ENCODE measurements at places on chromosomes 6 and 20.

DNA sequence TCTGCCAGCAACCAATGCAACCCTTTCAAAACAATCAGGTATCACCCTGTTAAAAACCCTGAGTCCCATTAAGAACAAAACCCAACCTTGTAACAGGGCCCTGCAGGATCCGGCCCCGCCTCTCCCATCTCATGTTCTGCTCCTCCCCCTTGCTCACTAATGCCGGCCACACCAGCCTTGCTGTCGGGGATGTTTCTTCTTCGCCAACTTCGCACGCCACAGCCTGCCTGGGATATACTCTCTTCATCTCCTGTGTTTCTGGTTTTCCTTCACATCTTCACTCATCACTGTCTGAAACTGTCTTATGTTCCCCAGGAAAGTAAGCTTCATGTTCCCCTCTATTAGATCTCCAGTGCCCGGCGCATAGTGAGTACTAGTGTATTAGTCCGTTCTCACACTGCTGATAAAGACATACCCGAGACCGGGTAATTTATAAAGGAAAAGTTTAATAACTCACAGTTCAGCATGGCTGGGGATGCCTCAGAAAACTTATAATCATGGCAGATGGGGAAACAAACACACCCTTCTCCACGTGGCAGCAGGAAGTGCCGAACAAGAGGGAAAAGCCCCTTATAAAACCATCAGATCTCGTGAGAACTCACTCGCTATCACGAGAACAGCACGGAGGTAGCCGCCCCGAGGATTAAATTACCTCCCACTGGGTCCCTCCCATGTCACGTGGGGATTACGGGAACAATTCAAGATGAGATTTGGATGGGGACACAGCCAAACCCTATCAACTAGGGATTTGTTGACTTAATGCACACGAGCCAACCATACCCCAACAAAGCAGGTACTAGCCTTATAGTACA lies 5.1 kb downstream of the TP53RK start:
- DNase-seq: no peak

DNA sequence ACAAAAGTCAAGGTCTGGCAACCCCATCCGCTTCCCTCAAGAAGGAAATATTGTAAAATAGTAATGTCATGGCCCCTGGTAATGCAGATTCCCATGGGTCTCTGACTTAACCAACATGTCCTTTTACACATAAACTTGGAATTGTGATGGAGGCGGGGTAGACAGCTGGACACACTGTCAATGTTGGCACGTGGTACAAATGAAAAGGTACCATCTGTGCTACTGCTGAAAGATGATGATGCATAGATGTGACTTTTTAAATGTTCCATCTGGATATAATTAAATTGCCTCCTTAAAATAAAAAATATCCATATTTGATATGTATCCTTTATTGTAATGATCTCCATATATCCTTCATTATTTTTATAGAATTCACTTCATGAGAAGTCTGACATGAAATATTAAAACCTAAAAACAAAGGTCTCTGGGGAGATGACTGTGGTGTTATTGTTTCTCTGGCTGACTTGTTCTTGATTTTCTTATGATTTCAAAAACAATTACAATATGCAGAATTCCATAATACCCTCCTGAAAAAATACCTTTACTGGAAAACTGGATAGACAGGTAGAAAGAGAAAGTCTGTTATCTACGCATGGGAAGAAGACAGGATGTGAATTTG lies 104.5 kb downstream of the MKKS start:
- DNase-seq: no peak

GRCh38 chr6:30828027-30828962 lies 56.0 kb upstream of the DDR1 start:
- DNase-seq: peak; percentile 87

DNA sequence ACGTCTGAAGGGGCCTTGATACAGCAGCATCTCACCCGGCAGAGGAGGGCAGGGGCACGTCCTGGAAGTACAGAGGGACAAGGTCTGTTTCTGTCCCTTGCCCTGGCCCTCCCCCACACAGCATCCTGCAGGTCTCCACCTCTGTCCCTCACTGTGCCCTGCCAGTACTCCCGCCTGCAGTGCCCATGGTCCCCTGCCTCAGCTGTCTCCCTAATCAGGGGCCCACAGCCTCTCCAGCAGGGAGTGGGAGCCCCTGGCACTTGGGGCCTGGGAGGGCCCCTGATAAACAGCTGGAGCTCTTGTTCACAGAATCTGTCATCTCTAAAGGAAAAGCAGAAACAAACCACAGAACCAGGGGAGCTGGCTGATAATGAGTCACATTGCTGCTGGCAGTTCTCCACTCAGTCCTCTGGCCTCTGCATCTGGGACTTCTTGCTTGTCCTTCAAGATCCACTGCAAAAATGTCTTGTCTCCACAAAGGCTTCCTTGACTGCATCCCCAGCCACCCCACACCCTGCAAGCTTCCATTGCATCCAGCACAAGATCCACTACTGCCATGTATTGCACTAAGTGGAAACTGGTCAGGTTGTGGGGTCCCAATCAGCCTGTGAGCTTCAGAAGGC lies 33.2 kb upstream of the TAF8 start:
- no peak for DNase-seq

GRCh38 chr6:1379017-1379787 lies 10.2 kb upstream of the FOXF2 start:
- DNase-seq: no peak

DNA sequence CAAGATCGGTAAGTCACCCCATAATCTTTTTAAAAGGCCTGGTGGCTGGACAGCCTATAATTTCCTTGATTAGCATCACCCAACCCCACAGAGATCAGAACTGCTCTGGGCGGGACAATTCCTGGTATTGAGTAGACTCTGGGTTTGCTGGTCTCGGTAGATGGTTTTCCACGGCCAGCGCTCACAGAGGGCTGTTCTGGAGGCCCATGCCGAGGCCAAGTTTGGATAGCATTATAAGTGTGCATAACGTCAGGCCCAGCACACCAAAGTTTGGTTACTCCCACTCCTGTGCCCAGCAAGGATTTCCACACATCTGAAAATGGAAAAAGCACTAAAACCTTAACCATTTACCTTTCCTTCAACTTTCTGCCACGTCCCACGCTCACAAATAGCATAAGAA lies 104.7 kb upstream of the RREB1 start:
- no peak for DNase-seq

DNA sequence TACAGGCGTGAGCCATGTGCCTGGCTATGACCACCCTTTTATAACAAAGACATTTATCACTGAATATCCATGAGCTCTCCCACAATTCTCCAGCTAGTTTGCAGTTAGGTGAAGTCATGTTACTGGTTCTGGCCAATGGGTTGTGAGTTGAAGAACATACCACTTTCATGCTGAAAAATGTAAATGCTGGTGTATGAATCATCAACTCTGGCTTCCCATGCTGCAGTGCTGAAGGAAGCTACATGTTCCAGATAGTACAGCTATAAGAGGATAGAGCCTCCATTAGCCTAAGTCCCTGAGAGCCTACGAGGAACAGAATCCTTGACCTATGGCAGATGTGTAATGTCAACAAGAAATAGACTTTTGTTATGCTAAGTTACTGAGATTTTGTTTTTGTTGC lies 180.4 kb downstream of the BTBD9 start:
- no peak for DNase-seq

GRCh38 chr6:167141667-167142432 lies 15.9 kb downstream of the GPR31 start:
- peak; percentile 38 for DNase-seq

DNA sequence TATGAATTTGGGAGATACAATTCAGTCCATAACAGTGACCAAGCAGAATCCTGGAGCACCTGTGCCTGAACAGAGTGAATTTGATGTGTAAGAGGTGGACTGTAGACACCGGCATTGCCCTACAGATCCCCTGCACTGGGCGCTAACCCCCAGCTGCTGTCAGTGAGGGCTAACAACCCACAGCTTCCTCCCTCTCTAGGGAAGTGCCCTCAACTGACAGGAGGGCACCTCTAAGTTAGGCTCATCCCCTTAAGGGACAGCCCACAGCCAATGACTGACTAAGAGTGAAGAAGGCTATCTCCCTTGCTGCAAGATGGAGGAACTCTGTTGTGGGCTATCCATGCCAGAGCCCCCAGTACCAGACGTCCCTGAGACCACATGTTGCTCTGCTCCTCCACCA lies 15.3 kb upstream of the BPIFB1 start:
- DNase-seq: no peak

DNA sequence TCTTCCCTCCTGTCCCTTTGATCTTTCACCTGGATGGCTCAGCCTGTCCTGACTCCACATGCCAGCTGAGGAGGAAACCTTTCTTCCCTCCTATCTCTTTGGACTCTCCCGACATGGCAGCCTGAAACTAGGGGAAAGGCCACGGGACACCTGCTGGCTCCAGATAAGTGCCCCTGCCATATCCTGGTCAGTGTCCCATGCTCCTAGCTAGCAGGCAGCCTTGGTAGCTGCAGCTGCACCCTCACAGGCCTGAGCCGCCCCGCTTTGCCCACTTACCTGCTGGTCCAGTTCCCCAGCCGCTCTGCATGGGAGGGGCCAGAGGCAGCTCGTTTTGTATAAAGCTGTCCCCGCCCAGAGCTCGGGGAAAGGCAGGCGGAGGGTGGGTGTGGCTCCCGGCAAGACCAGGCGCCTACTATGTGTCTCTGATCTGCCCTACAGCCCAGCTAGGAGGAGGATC lies 7.4 kb upstream of the SLC52A3 start:
- DNase-seq: no peak

DNA sequence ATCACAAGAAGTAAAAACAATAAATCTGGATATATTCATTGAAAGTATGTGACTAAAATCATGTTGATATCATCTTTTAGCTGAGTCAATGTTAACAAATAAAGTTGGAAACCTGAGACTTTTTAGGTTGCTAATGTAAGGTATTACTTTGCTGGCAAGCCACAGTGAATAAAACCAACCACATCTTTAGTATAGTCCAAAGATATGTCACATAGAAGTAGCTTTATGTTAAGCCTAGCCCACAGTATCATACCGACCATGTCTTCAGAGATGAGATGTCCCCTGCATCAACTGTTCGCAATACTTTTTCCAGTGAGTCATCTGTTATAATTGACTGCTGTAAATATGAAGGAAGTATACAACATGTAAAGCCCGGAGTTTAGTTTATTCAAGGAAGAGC lies 107.6 kb upstream of the MCHR2 start:
- DNase-seq: no peak

- no peak for DNase-seq
Observed at GRCh38 chr6:150491131-150491810, 108.4 kb upstream of the PLEKHG1 start.

DNA sequence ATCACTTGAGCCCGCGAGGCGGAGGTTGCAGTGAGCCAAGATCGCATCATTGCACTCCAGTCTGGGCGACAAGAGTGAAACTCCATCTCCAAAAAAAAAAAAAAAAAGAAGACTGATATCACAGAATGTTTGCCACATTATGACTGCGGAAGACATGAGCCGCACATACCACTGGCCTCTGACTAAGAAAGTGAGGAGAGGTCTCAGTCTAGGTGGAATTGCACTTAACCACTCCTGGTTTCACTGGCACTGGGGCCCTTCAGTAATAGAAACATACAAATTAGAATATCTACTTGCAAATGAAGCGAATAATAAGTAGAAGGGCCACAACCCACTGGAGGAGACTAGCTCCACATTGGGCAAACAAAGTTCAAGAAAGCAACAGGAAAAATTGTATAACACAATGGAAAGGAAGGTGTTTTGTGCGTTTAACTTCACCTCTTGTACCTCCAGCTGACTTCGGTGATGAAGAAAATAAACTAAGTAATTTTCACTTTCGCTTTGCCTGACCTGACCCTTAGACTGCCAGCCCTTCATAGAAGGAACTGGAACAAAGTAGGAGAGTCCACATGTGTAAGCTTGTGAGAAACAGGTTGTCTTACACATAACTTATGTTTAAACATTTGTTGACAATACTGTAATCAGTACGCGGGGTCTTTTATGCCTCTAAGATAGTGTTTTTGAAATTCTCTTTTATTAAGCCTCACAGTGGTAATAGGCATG lies 147.5 kb upstream of the TSHZ2 start:
- no peak for DNase-seq

DNA sequence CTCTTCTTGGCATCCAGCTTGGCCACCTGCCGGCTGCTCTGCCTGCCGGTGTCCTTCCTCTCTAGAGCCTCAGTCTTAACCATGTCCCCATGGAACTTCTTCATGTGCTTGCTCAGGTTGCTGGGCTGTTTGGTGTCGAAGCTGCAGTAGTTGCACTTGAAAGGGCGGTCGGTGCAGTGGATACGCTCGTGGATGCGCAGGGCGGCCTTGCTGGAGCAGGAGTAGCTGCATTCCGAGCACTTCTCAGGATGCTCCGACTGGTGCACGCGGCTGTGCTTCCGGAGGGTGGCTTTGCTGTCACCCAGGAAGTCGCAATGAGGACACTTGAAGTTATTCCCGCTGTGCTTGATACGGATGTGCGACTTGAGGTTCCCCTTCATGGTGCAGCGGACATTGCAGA lies 38.7 kb downstream of the ZFP64 start:
- no peak for DNase-seq

GRCh38 chr20:37137547-37137946 lies 41.6 kb upstream of the RPN2 start:
- DNase-seq: no peak

DNA sequence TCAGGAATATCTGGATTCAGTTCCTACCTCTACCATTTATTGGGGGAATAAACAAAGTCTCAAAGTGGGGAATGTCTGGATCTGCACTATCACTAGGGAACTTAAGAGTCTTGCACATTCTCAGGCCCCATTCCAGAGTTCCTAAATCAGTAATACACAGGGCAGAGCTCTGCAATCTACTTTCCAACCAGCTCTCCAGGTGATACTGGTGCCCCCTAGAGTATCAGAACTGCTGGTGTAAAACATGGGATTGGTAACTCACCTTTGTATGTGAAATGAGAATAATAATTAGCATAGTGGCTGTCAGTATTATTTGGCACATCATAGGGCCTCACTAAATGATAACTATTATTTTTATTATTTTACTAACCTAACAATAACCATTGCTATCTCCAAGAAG lies 278.8 kb upstream of the IMPG1 start:
- DNase-seq: no peak

- no peak for DNase-seq
Observed at GRCh38 chr6:168217216-168217879, 102.2 kb downstream of the DACT2 start.

DNA sequence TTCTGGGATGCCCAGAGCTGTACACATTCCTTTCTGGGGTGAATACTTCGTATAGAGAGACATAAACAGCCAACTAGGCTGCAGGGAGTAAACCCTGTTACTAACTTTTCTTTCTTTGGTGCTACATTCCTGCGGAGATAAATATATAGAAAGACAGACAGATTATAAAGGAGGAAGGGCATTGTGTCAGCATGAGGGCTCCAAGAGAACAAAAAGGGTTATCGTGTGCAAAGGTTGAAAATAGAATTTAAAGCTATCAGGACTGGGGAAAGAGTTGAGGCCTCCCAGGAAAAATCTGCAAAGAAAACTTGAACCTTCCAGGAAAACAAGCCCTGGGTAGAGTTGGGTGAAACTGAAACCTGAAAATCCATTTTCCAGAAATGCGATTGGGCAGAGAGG lies 68.0 kb downstream of the TMEM170B start:
- DNase-seq: no peak

Data from stimulated activated CD4-positive, alpha-beta T cell treated with anti-CD3 and anti-CD28 coated beads, Interleukin-4, amount 100 ng/mL, for 48 hours (primary cell).